ENCODE measurements at places on chromosomes 12 and 14.

DNA sequence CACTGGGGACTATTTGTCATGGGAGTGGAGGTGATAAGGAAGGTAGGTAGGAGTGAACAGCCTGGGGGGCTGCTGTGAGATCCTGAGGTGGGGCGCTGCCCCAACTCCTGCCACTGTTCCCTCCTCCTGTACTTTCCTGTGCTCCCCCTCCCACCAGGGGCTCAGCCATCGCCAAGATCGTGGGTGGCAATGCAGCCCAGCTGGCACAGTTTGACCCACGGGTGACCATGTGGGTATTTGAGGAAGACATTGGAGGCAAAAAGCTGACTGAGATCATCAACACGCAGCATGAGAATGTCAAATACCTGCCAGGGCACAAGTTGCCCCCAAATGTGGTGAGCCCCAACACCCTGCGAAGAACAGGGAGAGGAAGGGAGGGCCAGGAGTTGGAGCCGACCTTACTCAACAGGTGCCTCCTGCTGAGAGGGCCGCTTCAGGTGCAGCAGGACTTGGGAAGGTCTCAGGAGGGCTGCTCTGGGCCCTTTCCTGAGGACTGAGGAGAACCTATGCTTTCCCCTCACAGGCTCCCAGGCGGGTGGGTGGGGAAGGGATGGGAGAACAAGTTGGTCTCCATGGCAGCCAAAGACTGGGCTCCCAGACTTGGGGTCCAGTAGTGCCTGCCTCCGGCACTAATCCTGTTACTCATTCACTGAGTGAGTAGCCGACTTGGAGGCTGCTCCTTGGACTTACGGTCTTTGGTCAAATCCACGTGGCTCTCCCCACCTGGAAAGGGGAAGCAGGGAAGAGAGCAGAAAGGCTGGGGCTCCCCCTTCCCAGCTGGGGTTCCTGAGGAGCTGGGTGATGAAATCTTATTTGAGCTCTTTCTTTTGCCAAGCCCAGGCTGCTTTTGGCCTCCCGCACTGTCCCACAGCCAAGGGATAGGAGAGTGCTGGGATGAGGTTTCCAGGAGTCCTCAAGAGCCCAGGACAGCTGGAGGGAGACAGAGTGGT, 884 bp downstream of the GPD1 start:
- DNase-seq: no peak

DNA sequence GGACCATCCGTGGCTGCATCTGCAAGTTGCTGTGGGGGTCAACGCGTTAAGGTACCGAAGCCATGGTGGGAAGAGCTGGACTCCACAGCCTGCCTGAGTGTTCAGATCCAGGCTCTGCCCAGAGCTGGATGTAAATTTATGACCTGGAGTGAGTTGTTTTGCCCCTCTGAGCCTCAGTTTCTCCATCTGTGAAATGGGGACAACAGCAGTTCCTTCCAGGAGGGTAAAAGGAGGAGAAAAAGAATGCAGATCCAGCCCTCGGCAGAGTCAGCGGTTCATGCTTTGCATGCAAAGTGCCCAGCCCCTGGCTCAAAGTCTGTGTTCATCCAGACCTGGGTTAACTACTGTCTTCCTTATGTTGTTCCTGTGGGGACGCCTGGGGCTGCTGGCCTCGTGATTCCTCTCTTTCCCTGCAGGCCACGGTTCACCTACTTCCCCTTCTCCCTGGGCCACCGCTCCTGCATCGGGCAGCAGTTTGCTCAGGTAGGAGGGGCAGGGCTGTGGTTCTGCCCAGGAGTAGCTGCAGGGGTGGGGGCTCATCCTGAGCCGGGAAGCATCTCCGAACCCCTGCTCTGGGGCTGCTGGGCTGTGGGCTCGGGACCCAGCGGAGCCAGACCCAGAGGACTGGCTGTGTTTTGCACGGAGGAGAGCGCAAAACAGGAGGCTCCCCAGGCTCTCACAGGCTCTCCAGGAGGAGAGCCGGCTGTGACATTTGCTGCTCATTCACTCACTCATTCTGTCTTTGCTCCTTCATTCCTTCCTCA, 41.9 kb downstream of the CYP46A1 start:
- no peak for DNase-seq

DNA sequence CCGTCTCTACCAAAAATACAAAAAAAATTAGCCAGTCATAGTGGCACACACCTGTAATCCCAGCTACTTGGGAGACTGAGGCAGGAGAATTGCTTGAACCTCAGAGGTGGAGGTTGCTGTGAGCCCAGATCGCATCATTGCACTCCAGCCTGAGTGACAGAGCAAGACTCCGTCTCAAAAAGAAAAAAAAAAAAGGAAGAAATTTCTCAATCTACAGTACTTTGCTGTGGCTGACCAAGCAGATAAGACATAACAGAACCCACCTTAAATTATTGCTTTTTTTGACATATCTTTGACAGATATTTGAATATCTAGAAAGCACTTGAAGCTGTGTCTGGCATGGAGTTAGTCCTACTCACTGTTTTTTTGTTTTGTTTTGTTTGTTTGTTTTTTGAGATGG, 34.9 kb upstream of the HNF1A start:
- no peak for DNase-seq

GRCh38 chr12:87157791-87158190, 871.4 kb downstream of the C12orf50 start:
- no peak for DNase-seq

DNA sequence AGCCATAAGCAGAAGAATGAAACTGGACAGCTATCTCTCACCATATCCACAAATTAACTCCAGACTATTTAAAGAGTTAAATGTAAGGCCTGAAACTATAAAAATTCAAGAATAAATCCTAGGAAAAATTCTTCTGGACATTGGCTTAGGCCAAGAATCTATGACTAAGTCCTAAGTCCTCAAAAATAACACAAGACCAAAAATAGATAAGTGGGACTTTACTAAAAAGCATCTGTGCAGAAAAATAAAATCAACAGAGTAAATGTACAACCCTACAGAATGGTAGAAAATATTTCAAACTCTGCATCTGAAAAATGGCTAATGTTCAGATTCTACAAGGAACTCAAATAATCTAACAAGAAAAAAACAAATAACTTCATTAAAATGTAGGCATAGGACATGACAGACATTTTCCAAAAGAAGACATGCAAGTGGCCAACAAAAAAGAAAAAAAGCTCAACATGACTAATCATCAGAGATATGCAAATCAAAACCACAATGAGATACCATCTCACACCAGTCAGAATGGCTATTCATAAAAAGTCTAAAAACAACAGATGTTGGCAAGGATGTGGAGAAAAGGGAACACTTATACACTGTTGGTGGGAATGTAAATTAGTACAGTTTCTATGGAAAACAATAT, 61.0 kb upstream of the PPFIA2 start:
- no peak for DNase-seq

Measured in stimulated activated CD8-positive, alpha-beta memory T cell treated with anti-CD3 and anti-CD28 coated beads, Interleukin-15, amount 100 ng/mL, for 24 hours (primary cell).